ENCODE measurements at places on chromosomes 1 and 21. TPM values are rescaled to one million over a fixed set of nuclear protein-coding genes. Genes with fewer than 3 reads are reported as not detected.
A peak's percentile ranks its signal among the peaks of the same experiment; 100 is the strongest.

DNA sequence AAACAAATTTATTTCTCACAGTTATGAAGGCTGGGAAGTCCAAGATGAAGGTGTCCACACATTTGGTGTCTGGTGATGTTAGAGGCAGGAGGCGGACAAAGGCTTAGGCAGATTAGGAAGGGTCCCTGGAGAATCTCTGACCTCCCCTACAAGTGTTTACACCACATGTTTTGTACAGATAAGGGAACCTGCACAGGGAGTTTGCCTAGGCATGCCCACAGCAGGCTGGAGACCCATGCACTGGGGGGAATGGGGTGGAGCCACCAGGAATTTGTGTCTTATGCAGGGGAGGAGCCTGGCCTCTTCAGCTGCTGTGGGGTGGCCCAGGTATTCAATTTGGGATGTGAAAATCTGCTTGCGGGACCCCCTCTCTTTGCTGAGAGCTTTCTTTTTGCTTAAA is 131.3 kb downstream of the PATJ start:
- no peak for DNase-seq

Gene ISG20L2
- 27.6 TPM for polyA plus RNA-seq

GRCh38 chr1:207239874-207240273 is 81.6 kb upstream of the CD55 start:
- peak; percentile 48 for DNase-seq

GRCh38 chr1:211611818-211612217 is 32.9 kb upstream of the SLC30A1 start:
- DNase-seq, result no peak

DNA sequence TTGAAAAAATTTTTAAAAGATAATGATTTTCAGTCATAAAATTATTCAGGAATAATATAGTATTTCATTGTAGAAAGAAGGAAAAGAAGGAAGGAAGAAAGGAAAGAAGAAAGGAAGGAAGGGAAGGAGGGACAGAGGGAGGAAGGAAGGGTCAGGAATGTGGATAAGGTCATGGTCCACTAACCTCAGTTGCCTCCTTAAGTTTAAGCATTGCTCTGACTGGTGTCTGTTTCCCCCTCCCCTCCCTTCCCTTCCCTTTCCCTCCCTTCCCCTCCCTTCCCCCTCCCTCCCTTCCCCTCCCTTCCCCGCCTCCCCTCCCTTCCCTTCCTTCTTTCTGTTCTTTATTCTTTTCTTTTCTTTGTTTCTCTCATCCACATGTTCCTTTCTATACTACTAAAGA is 95.7 kb downstream of the PLPPR5 start:
- no peak for DNase-seq

DNA sequence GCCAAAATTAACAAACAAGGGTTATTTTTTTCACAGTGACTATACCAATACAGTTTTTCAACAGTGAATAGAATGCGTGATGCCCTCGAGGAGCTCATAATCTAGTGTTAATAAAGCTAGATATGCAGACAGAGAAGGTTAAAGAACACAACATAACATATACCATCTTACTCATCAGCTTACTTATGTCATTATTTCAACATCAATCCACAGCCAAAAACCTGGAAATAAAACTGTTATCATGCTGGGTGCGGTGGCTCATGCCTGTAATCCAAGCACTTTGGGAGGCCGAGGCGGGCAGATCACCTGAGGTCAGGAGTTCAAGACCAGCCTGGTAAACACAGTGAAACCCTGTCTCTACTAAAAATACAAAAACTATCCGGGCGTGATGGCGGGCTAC is 6.1 kb downstream of the STX6 start:
- DNase-seq, result no peak

GRCh38 chr21:14376854-14377253 is 6.1 kb downstream of the HSPA13 start:
- DNase-seq, result peak; percentile 5

GRCh38 chr1:246691622-246692495 is 32.4 kb upstream of the SCCPDH start:
- no peak for DNase-seq

DNA sequence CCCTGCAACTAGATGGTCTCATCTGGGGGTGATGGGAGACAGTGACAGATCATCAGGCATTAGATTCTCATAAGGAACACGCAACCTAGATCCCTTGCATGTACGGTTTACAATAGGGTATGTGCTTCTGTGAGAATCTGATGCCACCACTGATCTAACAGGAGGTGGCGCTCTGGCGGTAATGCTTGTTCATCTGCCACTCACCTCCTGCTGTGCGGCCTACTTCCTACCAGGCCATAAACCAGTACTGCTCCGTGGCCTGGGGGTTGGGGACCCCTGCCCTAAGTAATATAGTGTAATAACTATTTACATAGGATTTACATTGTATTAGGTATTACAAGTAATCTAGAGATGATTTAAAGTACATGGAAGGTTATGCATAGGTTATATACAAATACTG is 134.9 kb downstream of the CLEC20A start:
- no peak for DNase-seq

DNA sequence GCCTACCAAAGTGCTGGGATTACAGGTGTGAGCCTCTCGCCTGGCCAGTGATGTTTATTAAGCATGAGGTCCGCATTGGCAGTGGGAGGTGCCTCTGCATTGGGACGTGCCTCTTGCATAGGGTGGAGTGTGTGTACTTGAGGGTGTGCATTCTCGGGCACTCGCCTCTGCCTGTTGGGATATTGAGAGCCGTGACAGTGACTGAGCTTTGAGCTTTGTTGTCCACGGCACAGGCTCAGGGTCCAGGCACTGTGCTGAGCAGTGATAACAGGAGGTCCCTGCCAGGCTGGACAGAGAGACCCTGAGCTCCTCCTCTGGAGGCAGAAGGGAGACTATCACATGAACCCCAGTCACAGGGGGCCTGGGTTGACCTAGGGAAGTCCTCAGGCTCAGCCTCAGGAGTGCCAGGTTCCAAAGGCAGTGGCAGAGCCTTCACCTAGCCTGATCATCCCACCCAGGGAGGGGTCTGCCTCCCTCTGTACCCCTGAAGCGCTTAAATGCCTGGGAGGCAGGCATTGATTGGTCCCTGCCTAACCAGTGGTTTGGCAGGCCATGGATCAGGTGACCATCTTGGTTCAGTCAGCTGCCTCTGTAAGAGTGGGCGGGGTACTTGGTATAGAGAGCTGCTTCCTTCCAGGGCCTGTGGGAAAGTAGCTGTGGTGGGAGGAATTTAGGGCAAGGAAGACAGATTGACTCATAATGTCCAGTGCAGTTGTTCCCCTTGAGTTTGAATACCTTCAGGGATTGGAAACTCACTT is 213.8 kb upstream of the TMEM51 start:
- DNase-seq, result peak; percentile 17

DNA sequence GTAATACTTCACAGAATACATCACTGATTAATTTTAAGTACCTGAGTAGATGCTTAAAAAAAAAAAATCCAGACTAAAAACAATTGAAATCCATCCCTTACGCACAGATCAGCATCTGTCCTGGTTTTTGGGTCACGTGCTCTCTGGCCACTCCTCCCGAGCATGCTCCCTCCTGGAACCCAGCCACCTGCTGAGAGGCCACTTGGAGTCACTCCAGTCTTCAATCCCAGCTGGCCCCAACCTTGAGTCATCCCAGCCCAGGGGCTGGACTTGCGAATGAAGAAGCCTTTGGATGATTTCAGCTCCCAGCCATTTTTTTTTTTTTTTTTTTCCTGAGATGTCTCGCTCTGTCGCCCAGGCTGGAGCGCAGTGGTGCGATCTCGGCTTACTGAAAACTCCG is 8.9 kb downstream of the MAP1LC3C start:
- peak; percentile 88 for DNase-seq

- no peak for DNase-seq
These were observed 86.5 kb upstream of the ATP1A1 start for GRCh38 chr1:116286541-116286971.

Gene TESK2
- 0.28 TPM for polyA plus RNA-seq
